ENCODE measurements at places on chromosomes 13 and 19. TPM values are rescaled to one million over a fixed set of nuclear protein-coding genes. Genes with fewer than 3 reads are reported as not detected.

The CYP4F11 gene
- total RNA-seq, result not detected

GRCh38 chr19:5480427-5480836 is 25.2 kb downstream of the ZNRF4 start:
- DNase-seq, result peak; percentile 51

The LHFPL6 gene
- 3.9 TPM for total RNA-seq

GRCh38 chr13:29934531-29935308 is 84.3 kb upstream of the UBL3 start:
- DNase-seq, result no peak

The SLC7A10 gene
- not detected for total RNA-seq

GRCh38 chr19:48607359-48607755 is 815 bp downstream of the SPACA4 start:
- no peak for DNase-seq

All from Caco-2 (cell line).